ENCODE measurements at places on chromosomes 7 and 10. TPM values are rescaled to one million over a fixed set of nuclear protein-coding genes. Genes with fewer than 3 reads are reported as not detected.

GPR85 gene
- 4.9 TPM for total RNA-seq

GRCh38 chr7:143975617-143976016, 21.0 kb downstream of the OR2F1 start:
- peak; percentile 12 for DNase-seq

DNA sequence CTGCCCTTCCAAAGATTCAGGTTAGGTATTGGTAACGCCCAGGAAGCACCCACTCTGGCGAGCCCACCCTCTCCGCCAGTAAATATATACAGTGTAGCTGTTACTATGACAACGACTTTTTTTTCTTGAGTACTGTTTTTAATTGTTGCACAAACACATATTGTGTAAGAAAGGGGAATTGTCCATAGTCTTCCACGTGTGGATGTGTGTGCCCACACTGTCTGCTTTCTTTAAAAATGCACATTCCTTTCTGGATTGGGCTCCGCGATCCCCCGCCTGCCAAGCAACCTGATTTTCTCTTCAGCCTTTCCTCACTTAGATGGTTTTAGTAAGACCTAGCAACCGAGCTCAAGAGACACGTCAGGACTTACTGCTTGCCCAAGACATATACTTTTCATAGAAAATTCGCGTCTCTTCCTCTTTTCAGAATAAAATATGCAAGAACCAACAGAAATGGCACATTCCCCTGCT, 247.8 kb downstream of the EBF3 start:
- DNase-seq: no peak

GRCh38 chr7:108225531-108226181, 95.5 kb upstream of the LAMB4 start:
- no peak for DNase-seq

GRCh38 chr7:111029574-111030251, 61.2 kb upstream of the LRRN3 start:
- peak; percentile 23 for DNase-seq

DNA sequence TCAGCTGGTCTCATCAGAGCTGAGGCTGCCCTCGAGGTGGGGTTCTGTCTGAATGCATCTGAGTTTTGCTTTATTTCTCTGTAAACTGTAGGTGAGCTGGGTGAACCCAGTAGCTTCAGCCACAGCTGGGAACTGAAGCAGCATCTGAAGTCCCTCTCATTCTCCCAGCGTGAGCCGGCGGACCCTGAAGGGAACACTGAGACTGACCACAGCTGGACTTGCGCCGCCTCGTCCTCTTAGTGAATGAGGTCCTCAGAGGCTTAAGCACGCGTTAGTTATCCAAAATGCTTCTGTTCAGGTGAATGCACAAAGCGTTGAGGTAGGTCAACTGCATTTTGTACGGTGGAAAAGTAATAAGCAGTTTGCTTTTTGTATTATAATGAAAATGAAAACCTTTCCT, 76.6 kb downstream of the AMZ1 start:
- no peak for DNase-seq

SORBS1 gene
- total RNA-seq: 0.26 TPM
